ENCODE measurements at places on chromosomes 6 and 20.

GRCh38 chr6:12324099-12324498 lies 33.9 kb downstream of the EDN1 start:
- H3K27me3 ChIP-seq, result no peaks in the 10 kb centered on the region
- H3K4me1 ChIP-seq, result no peaks in the 10 kb centered on the region
- no peak overlapping the region for H3K4me3 ChIP-seq
- no peak for DNase-seq
- H3K36me3 ChIP-seq, result no peaks in the 10 kb centered on the region

DNA sequence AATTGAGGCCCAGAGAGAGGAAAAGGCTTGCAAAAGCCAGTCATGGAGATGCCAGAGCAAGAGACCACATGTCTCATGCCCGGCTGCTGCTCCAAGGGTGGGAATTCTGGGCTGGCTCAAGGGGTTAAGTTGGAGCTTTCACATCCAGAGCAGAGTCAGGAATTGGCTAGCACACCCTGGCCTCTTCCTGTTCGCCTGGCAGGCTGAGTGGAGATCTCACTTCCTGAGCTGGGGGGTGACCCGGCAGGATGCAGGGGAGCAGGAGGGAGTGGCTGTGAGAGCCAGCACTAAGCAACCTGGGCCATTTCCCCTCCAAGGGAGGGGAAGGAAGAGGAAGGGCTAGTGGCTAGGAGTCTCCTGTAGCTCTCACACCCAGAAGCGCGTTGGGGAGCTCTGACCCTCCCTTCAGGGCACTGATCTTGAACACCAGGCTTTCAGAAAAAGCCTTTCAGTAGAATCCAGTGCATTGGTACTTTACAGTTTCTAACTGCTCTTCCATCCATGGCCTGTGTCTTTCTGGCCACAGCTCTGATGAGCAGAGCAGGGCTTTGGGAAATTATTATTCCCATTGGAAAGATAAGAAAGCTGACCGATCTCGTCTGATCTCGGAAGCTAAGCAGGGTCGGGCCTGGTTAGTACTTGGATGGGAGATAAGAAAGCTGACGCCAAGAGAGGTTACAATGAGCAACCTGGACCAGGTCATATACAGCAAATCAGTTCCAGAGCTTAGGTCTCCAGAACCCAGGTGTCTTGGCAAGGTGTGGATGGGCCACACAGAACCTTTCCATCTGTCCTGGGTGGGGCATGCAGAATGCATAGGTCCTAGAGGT lies 2.2 kb upstream of the CCM2L start:
- H3K4me1 ChIP-seq, result no peaks in the 10 kb centered on the region
- peak; percentile 68 for DNase-seq
- H3K4me3 ChIP-seq, result no peak overlapping the region

- H3K27ac ChIP-seq, result no peak overlapping the region
- H3K36me3 ChIP-seq, result no peaks in the 10 kb centered on the region
- H3K4me1 ChIP-seq, result peaks cover 2% of the 10 kb centered on the region
- H3K4me3 ChIP-seq, result no peak overlapping the region
These were observed 81.5 kb upstream of the EDN1 start for GRCh38 chr6:12208673-12209072.

- no peaks in the 10 kb centered on the region for H3K4me1 ChIP-seq
- H3K27ac ChIP-seq, result peak overlapping the region; percentile 52
- H3K4me3 ChIP-seq, result peak overlapping the region; percentile 13
- no peaks in the 10 kb centered on the region for H3K27me3 ChIP-seq
These were observed 64.2 kb downstream of the GCNT2 start for GRCh38 chr6:10585209-10585845.

DNA sequence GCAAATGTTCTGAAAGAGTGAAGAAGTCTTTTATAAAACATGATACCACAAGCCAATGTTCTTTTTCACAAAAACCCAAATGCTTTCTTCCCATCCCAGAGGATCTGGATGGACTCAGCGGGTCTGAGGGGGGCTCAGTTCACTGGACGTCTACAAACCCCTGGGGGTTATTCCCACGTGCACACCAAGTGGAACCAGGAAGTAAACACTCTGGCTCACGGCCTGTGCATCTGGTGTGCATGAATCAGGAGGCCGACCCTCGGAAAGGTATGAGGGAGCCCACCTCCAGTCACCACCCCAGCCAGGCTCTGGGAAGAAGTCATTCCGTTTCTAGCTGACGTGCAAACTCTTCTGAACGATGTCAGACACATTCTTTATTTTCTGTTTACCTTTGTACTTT lies 252.2 kb downstream of the DLL1 start:
- no peaks in the 10 kb centered on the region for H3K4me1 ChIP-seq
- no peak for DNase-seq
- H3K36me3 ChIP-seq, result no peaks in the 10 kb centered on the region

- no peak overlapping the region for H3K4me3 ChIP-seq
- no peaks in the 10 kb centered on the region for H3K4me1 ChIP-seq
- H3K27ac ChIP-seq, result no peak overlapping the region
- H3K36me3 ChIP-seq, result peaks cover 26% of the 10 kb centered on the region
- no peak for DNase-seq
- no peaks in the 10 kb centered on the region for H3K27me3 ChIP-seq
These were observed 8.5 kb downstream of the TRMT11 start for GRCh38 chr6:125994670-125995488.

- peak overlapping the region; percentile 49 for H3K4me3 ChIP-seq
- H3K36me3 ChIP-seq, result no peaks in the 10 kb centered on the region
- DNase-seq, result no peak
These were observed 186.8 kb downstream of the ARID1B start for GRCh38 chr6:156963712-156964700.

- H3K4me1 ChIP-seq, result no peaks in the 10 kb centered on the region
- DNase-seq, result no peak
- H3K27ac ChIP-seq, result no peak within 1 kb of the TSS
- no peak within 1 kb of the TSS for H3K4me3 ChIP-seq
- no peaks in the 10 kb centered on the region for H3K27me3 ChIP-seq
- H3K36me3 ChIP-seq, result no peaks in the 10 kb centered on the region
These were observed at the start of gene ZBP1 for GRCh38 chr20:57620274-57620990. Gene ZBP1 (minus strand): TSS chr20:57620426. CDS start chr20:57620295, 131 bp downstream.

- no peak within 1 kb of the TSS for H3K27ac ChIP-seq
- no peaks in the 10 kb centered on the region for H3K36me3 ChIP-seq
- DNase-seq, result no peak
- no peaks in the 10 kb centered on the region for H3K27me3 ChIP-seq
- H3K4me1 ChIP-seq, result no peaks in the 10 kb centered on the region
- H3K4me3 ChIP-seq, result no peak within 1 kb of the TSS
These were observed at the start of gene MEI4 for GRCh38 chr6:77652739-77653138. Gene MEI4 (plus strand): TSS chr6:77653039. CDS start chr6:77690672, 37,633 bp downstream.

- peaks cover 53% of the 10 kb centered on the region for H3K36me3 ChIP-seq
- H3K4me3 ChIP-seq, result no peak overlapping the region
- H3K27me3 ChIP-seq, result no peaks in the 10 kb centered on the region
- no peak overlapping the region for H3K27ac ChIP-seq
- H3K4me1 ChIP-seq, result no peaks in the 10 kb centered on the region
These were observed 150.1 kb downstream of the DTNBP1 start for GRCh38 chr6:15512721-15513120.

- no peaks in the 10 kb centered on the region for H3K27me3 ChIP-seq
- peaks cover 4% of the 10 kb centered on the region for H3K4me1 ChIP-seq
- H3K27ac ChIP-seq, result no peak overlapping the region
- no peak for DNase-seq
- H3K36me3 ChIP-seq, result peaks cover 41% of the 10 kb centered on the region
These were observed 33.5 kb downstream of the FAM8A1 start for GRCh38 chr6:17633465-17634188.

- H3K36me3 ChIP-seq, result no peaks in the 10 kb centered on the region
- H3K27me3 ChIP-seq, result no peaks in the 10 kb centered on the region
- DNase-seq, result no peak
- H3K4me1 ChIP-seq, result no peaks in the 10 kb centered on the region
These were observed 128.9 kb downstream of the ZFP64 start for GRCh38 chr20:52062452-52063209.

DNA sequence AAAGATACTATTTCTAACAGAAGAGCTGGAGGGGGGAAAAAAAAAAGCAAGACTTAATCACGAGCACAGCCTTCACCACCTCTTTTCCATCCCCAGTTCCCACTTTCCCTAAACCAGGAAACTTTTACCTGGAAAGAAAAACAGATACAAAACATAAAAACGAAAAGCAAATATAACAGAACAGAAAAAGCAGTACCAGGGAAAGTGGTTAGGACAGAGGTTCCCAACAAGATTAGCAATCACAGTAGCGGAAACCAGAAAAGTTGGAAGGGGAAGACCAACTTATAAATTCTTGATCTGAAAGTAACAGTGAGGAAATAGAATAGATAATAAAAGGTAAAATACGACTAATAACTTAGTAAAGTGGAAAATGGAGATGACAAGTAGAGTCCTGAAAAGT lies 1.2 kb downstream of the DDX39B start:
- H3K36me3 ChIP-seq, result peaks cover 48% of the 10 kb centered on the region
- peak overlapping the region; percentile 95 for H3K27ac ChIP-seq
- peaks cover 13% of the 10 kb centered on the region for H3K4me1 ChIP-seq
- H3K4me3 ChIP-seq, result peak overlapping the region; percentile 76

DNA sequence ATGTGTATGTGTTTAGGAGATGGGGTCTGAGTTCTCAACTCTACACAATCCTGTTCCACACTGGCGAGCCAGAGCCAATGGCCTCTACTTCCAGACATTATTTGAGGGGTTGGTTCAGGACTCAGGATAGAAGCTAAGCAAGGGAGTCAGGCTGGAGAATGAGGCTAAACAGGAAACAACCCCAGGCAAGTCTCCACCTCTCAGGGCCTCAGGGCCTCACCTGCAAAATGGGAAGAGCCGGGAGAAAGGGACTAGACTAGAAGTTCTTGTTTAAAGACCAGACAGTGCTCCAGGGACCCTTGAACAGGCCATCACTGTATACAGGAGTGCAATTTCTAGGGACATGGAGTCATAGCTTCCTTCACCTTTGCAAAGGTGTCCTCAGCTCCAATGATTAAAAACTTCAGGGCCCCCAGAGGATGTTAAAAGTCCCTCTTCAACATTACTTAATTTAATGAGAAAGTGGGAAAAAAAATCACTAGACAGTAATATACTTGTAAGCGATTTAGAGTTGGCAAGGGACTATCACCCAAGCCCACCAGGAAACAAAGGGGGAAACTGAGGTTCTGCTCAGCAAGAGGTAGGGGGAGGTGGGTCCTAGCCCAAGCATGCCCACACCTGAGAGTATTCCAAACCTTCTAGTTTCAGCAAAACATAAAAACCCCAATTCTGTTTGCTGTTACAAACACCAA lies 41.7 kb downstream of the ZMYND8 start:
- H3K27me3 ChIP-seq, result no peaks in the 10 kb centered on the region
- H3K4me1 ChIP-seq, result peaks cover 29% of the 10 kb centered on the region
- no peaks in the 10 kb centered on the region for H3K36me3 ChIP-seq
- H3K4me3 ChIP-seq, result no peak overlapping the region
- no peak for DNase-seq

GRCh38 chr6:120869397-120869796 lies 464.9 kb downstream of the TBC1D32 start:
- H3K27me3 ChIP-seq, result no peaks in the 10 kb centered on the region
- no peaks in the 10 kb centered on the region for H3K4me1 ChIP-seq
- DNase-seq, result no peak
- H3K27ac ChIP-seq, result no peak overlapping the region
- no peaks in the 10 kb centered on the region for H3K36me3 ChIP-seq
- no peak overlapping the region for H3K4me3 ChIP-seq

- no peak overlapping the region for H3K4me3 ChIP-seq
- DNase-seq, result no peak
- H3K4me1 ChIP-seq, result no peaks in the 10 kb centered on the region
- H3K27me3 ChIP-seq, result no peaks in the 10 kb centered on the region
- peaks cover 27% of the 10 kb centered on the region for H3K36me3 ChIP-seq
- no peak overlapping the region for H3K27ac ChIP-seq
These were observed 43.3 kb downstream of the EZR start for GRCh38 chr6:158775832-158776231.
